Activated T-cell treated with anti-CD3 and anti-CD28 coated beads, Interleukin-2, amount 50 U/mL, for 24 hours (primary cell): ENCODE measurements at places on chromosomes 1 and 21.

GRCh38 chr21:46457801-46458314 is 833 bp upstream of the DIP2A start:
- no peak for DNase-seq

DNA sequence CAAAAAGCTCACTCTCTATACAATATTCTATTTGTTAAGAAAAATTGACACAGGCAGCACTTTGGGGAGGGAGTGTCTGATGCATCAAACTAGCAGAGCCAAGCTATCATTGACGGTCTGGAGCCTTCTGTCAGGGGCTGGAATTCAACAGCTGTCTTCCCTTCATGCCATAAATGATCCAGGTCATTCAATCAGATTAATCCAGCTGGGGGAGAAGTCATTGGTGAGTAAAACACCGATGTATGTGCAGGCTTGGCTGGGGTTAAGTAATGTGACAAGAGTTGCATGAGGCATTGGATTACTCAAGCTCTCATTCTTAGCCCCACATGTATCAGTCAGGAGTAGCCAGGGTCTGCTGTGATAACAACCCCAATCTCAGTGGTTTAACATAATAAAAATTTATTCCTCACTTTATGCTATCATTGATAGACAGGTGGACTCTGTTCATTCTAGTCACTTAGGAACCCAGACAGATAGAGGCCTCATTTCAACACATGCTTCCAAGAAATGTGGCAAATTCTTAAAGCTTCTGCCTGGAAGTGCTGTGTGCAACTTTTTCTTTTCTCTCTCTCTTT is 118.1 kb upstream of the GADD45A start:
- DNase-seq: no peak

GRCh38 chr21:45333583-45334121 is 46.0 kb upstream of the POFUT2 start:
- DNase-seq: no peak

GRCh38 chr1:207745285-207745684 is 6.6 kb upstream of the CD46 start:
- DNase-seq: no peak

- DNase-seq: no peak
Measured at GRCh38 chr1:161398900-161399256, 31.2 kb upstream of the CFAP126 start.

GRCh38 chr1:80919426-80919825 is 881.3 kb upstream of the ADGRL2 start:
- DNase-seq: no peak

DNA sequence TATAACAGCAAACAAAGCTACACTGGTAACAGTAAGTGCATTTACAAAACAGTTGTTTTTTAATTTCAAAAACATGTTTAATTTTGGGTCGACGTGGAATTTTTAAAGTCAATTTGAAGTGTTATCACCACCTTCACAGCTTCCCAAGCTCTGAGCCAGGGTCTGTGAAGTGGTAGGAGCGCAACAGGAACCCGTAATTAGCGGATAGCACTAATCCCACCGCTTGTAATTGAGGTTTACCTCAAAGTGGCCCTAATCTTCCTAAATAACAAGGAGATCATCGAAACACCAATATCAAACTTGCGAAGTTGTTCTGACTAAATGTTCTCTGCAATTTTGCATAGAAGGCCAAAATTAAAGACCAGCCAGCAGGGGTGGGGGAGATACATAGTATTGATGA is 18.8 kb downstream of the LBR start:
- DNase-seq: no peak

DNA sequence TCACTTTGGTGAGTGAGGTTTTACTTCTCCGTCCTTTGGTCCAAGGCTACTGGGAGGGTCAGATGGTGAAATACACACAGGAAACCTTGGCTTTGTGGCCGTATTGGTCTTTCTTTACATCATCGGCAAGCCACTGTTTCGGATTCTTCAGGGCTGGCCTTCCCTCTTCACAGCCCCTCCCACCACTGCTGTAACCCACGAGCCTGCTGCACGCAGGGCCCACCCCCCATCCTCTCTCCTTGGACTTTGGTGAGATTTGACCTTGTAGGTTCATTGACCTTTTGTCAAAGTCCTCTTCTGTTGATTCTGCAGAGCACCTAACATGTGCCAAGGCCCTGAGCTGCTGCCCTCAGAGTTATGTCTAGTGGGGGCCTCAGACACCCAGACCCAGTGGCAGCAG is 328.6 kb downstream of the CAMTA1 start:
- no peak for DNase-seq
